T-helper 9 cell (primary cell): ENCODE measurements at places on chromosomes 16 and 17.

GRCh38 chr17:62822080-62822904 is 14.2 kb upstream of the MARCHF10 start:
- DNase-seq, result no peak

DNA sequence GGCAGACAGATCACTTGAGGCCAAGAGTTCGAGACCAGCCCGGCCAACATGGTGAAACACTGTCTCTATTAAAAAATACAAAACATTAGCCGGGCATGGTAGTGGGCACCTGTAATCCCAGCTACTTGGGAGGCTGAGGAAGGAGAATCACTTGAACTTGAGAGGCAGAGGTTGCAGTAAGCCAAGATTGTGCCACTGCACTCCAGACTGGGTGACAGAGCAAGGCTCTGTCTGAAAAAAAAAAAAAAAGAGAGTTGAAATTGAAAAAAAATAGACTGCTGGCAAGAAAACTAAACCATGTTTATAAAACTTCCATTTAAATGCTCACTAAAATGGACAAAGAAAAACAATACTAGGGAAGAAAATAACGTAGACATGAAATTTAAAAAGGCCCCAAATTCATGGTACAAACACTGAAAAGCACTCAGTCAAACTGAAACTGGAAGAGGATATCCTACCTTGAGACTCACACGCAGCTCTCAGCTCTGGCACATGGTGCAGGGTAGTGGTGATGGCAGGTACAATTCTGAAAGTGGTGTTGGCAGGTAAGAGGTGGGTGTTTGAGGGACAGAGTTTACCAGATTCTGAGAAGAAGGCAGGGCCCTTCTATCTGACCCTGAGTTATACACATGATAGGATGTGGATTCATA is 19.3 kb downstream of the CNTROB start:
- DNase-seq, result no peak

GRCh38 chr16:1984347-1985225 is 593 bp downstream of the GFER start:
- DNase-seq, result no peak

GRCh38 chr17:58997756-58998553 is 108.7 kb downstream of the TRIM37 start:
- no peak for DNase-seq
